ENCODE measurements at places on chromosomes 1 and 21.
A peak's percentile ranks its signal among the peaks of the same experiment; 100 is the strongest.

GRCh38 chr1:241640867-241641622 is 876 bp upstream of the CHML start:
- peak; percentile 54 for DNase-seq

DNA sequence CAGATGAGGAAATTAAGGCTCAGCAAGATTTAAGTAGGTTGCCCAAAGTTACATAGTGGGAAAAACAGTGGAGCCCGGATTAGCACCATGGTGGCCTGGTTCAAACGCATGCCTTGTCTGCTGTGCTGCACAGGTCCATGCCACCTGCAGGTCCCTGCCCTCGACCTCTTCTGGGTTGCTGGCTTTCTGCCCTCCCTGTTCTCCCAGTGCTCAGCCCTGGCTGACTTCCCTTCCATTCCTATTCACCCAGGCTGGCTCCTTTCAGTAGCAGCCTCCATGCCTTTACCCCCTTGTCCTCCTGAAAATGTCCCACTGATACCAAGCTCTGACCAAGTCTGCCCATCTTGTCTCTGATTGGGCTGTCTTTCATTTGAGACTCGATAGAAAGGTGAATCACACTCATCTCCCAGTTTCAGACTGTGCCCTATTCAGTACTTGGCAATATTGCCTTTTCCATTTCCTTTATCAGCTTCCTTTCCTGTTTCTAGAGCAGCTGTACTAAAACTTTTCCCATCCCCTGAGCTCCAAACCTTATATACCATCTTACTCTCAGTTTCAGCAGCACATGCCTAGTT is 75.8 kb downstream of the ST3GAL3 start:
- no peak for DNase-seq

GRCh38 chr1:101101360-101101759 is 75.8 kb upstream of the DPH5 start:
- DNase-seq, result no peak

DNA sequence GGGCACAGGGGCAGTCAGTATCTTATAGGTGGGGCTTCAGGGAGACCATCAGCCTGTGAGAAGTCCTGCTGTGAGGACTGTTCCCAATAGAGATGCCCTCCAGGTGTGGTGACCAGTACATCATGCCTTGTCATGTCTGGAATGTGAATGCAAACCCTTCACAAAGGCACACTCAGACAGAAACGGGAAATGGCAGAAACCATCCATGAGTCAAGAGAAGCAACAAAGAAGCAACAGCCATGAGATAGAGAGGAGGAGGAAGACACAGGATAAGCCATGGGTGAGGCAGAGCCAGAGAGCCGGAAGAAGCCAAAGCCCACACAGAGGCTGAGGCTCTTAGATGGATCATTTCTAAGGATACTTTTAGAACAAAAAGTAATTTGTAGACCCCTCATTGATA is 20.1 kb upstream of the ZP4 start:
- no peak for DNase-seq

- DNase-seq, result no peak
Measured at GRCh38 chr21:26167593-26167992, 3.0 kb downstream of the APP start.

DNA sequence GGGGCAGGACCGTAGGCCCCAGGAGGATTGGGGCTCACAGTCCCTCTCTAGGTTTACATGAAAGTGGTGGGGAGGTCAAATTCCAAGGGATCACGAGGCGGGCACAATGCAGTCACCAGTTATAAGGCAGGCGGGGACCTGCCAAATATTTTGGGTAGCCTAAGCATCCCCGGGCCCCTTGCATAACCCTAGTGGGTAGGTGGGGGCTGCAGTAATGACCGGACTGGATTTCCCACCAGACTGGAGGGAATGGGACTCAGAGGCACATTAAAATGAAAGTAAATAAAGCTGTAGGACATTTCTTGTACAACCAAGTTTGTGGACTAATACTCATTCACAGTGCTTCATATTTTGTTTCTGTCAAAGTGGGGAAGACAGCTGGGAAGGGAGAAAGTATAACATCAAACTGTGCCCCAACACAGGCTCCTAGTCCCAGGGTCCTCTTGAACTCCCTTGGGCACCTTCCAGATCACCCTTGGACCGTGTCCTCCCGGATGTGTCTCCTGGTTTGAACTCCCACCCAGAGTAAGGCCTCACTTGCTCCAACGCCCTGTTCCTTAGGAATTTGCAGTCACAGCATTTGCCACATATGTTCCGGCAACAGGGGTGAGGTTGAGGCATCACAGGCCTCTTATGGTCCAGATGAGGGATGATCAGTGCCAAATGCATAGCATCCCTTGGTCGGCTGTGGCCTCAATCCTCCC is 28.4 kb upstream of the KIAA0040 start:
- no peak for DNase-seq

- DNase-seq, result no peak
Measured at GRCh38 chr1:208254376-208254775, 10.2 kb upstream of the PLXNA2 start.

DNA sequence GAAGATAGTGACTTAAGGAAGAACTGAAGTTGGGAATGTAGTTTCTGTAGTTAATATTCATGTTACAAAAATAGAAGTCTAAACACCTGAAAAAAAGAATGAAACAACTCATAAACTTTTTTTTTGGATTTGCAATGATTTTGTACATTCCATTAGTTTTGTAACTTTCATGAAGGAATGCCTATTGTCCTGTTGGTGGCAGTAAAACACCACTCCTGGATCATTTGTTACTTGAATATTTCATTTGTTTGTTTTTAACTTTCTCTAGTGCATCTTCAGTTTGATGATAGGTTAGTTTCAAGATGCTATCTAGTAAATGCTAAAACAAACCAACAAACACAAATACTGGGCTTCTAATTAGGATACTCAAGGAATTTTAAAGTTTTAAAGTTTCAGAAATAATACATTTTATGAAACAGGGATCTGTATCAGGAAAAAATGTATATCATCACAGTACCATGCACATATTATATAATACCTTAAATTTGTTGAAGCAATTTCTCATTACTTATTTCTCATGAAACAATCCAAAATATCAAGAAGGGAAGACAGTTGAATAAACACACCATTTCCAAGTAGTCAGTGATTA is 229.7 kb upstream of the CACYBP start:
- DNase-seq, result peak; percentile 38

- DNase-seq, result peak; percentile 78
Measured at GRCh38 chr1:201307760-201308499, 24.6 kb downstream of the PKP1 start.

DNA sequence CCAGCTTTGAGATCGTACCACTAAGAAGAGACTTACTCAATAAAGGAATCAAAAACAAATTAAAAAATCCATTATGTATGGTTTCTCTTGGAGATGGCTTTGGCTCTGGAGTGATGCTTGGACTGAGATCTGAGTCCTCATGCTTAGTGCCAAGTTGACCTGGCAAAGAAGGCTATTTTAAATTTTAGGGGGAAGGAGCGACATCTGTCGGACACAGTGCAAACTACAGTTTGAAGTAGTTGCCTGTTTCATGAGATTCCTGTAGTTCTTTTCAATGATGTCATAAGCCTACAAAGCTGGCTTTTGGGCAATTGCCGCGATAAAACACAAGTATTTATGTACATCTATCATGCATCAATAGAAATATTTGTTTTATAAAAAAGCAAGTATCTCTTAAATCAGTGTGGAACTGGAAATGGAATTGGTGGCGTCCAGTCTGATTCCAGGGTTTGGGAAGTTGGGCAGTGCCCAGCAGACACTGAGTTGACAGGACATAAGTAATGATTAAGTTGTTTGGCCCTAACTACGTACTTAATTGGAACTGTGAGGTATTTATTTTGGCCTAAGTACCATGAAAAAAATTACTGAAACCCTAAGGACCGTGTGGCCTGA is 50.0 kb downstream of the TBCE start:
- DNase-seq, result peak; percentile 81

DNA sequence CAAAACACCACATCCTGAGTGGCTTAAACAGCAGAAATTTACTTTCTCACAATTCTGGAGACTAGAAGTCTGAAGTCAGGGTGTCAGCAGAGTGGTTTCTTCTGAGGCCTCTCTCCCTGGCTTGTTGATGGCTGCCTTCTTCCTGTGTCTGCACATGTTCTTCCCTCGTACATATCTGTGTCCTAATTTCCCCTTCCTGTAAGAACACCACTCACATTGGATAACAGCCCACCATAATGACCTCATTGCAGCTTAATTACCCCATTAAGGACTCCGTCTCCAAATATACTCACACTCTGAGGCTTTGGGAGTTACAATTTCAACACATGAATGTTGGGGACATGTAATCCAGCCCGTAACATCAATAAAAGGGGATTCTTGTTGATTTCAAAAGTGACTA is 23.4 kb downstream of the C8A start:
- DNase-seq, result peak; percentile 2

DNA sequence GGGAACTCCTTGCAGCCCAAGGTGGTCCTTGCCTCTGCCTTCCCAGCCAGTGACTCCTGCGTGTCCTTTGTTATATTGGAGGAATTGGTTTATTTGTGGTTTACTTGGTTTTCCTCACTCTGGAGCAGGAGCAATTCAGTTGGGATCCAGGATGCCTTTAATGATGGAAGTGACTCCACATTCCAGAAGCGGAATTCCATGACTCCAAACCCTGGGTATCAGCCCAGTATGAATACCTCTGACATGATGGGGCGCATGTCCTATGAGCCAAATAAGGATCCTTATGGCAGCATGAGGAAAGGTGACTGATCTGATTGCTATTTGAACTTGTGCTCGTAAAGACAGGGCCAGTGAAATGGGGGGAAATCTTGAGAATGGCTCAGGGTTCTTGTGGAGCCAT is 15.1 kb upstream of the PIGV start:
- DNase-seq, result no peak

- no peak for DNase-seq
Measured at GRCh38 chr1:30977105-30977504, 68.5 kb upstream of the SDC3 start.

DNA sequence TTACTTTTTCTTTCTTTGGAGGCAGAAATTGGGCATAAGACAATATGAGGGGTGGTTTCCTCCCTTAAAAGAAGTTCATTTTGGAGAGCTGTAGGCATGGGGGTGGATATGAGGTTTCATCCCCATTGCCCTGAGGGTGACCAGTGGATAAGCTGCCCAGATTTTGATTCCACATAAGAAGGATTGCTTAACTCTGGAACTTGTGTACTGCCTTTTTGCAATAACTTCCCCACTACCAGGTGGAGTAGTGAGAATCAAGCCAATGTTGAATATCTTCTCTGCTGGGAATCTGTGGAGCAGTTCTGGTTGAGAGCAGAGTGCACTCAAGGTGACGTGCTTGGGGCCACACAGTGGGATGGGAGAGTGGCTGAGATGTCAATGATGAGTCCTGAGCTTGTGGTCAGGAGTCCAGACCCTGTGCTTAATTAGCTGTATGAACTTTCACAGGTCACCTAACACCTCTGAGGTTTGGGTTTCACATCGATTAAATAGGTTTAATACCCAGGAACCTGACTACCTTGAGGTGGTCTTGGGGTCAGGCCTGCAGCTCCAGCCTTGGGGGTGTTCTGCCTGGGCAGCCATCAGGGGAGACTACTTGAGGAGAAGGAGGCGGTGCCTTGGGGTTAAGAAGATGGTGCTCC is 152.9 kb downstream of the FCRL5 start:
- DNase-seq, result no peak

DNA sequence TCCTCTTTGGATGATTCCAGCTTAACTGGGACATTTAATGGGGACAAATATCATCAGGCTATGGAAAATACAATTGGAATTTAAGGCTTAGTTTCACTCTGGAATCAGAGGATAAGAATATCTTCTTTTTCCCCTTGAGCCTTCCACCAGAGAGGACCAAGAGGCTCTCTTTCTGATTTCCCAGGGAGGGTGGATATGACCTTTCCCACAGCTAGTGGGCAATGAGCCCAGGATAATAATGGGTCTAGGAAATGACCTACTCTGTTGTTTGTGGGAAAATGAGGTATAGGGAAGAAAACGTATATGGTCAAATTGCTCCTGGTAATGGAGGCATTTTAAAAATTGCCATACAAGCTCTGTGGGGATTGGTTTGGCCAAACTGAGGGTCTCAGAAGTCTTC is 1.9 kb downstream of the OR6Y1 start:
- DNase-seq, result no peak
